ENCODE measurements at places on chromosomes 3 and 15. TPM values are rescaled to one million over a fixed set of nuclear protein-coding genes. Genes with fewer than 3 reads are reported as not detected.

GRCh38 chr3:121896823-121897222, 2.6 kb downstream of the SLC15A2 start:
- no peaks in the 10 kb centered on the region for H3K27me3 ChIP-seq
- no peak for DNase-seq
- H3K4me3 ChIP-seq, result no peak overlapping the region
- H3K4me1 ChIP-seq, result peaks cover 4% of the 10 kb centered on the region

DNA sequence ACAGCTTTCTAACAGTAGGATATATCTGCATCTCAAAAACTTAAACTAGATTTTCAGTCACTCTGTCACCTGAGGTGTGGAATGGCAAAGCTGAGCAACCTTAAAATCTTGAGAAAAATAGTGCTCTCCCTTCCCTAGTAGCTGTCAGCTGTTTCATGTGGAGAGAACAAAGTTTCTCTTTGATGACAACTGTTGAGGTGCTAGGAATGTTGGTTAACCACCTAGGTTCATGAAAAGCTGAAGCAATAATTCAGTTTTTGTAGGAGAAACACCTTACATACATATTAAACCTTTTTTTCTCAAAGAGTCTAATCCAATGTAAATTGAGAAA, 40.8 kb downstream of the TCF12 start:
- DNase-seq, result no peak
- H3K4me3 ChIP-seq, result no peak overlapping the region
- H3K36me3 ChIP-seq, result no peaks in the 10 kb centered on the region
- H3K4me1 ChIP-seq, result peaks cover 14% of the 10 kb centered on the region
- H3K27me3 ChIP-seq, result no peaks in the 10 kb centered on the region
- H3K27ac ChIP-seq, result no peak overlapping the region

DNA sequence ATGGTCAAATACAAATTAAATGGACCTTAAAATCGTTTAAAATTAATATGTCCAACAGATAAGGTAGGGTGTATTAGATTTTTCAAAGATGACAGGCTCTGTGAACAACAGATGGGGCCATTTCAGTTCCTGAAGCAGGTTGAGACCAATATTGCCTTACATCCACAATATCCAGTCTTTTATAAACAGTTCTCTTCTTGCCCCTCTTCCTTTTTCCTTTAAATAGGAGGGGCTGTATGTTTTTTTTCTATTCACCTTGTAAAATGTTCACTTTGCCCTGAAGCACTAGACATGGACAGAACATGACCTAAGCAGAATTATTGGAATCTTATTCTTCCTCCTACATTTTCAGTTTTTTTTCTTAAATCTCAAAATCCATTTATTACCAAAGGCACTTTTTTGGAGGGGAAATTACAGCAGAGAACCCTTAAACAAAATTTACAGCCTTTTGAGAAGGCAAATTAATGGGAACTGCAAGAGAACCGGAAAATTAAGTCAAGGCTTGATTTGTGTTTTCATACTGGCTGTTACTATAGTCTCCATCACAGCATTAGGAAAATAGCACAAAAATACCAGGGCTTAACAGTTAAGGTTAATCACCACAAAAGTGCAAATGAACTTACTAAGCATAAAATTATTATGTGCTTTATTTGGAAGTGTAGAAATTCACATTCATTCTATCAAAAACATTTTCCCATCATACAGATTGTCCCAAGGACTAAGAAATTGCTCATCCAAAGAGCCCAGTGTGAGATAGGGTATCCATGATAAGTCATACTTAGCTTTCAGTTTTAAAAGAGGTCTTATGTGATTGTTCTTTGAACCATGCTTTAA, 55.8 kb downstream of the CMSS1 start:
- H3K27ac ChIP-seq, result no peak overlapping the region
- no peaks in the 10 kb centered on the region for H3K27me3 ChIP-seq
- H3K4me1 ChIP-seq, result peaks cover 3% of the 10 kb centered on the region
- no peak for DNase-seq
- H3K4me3 ChIP-seq, result no peak overlapping the region

DNA sequence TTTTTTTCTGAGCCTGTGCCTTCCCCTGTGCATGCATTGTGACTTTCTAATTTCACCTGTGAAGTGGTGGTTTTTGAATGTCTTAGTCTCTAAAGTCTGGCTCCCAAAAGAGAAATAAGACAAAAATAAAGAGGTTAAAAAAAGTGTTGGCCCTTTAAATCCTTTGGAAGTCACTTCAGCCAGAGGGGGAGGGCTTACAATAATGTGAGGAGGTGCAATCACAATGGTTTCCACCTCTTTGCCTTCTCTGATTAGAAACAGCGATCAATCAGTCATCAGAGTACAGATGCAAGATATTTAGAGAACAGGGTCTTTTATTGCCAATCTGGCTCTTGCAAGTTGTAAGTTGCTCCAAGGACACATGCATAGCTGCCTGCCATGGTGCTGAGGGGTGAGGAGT, 64.1 kb upstream of the GCSAM start:
- no peak overlapping the region for H3K27ac ChIP-seq
- no peak for DNase-seq
- no peaks in the 10 kb centered on the region for H3K4me1 ChIP-seq
- no peak overlapping the region for H3K4me3 ChIP-seq
- no peaks in the 10 kb centered on the region for H3K36me3 ChIP-seq
- no peaks in the 10 kb centered on the region for H3K27me3 ChIP-seq

- H3K27ac ChIP-seq, result no peak overlapping the region
- no peaks in the 10 kb centered on the region for H3K36me3 ChIP-seq
- no peak for DNase-seq
- no peaks in the 10 kb centered on the region for H3K4me1 ChIP-seq
- no peak overlapping the region for H3K4me3 ChIP-seq
Observed at GRCh38 chr3:62809369-62809768, 65.8 kb downstream of the CADPS start.

DNA sequence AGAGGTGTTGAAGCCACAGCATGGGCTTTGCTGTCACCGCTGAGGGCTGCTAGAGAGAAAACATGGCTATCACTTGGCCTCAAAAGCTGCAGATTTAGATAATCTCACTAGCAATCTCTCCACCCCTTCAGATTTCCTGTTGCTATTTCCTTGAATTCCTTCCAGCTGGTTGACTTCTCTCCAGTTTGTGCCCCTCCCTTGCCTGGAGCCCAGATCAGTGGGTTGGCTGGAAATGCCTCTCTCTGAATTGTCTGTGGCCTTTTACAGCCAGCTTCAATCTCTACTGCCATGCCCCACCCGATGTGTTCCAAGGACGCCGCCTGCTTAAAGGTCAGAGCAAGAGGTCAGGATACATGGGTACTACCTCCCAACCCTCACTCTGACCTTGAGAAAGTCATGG, 294.1 kb downstream of the NTRK3 start:
- H3K27ac ChIP-seq, result no peak overlapping the region
- no peak overlapping the region for H3K4me3 ChIP-seq
- DNase-seq, result no peak
- no peaks in the 10 kb centered on the region for H3K36me3 ChIP-seq
- H3K27me3 ChIP-seq, result no peaks in the 10 kb centered on the region

DNA sequence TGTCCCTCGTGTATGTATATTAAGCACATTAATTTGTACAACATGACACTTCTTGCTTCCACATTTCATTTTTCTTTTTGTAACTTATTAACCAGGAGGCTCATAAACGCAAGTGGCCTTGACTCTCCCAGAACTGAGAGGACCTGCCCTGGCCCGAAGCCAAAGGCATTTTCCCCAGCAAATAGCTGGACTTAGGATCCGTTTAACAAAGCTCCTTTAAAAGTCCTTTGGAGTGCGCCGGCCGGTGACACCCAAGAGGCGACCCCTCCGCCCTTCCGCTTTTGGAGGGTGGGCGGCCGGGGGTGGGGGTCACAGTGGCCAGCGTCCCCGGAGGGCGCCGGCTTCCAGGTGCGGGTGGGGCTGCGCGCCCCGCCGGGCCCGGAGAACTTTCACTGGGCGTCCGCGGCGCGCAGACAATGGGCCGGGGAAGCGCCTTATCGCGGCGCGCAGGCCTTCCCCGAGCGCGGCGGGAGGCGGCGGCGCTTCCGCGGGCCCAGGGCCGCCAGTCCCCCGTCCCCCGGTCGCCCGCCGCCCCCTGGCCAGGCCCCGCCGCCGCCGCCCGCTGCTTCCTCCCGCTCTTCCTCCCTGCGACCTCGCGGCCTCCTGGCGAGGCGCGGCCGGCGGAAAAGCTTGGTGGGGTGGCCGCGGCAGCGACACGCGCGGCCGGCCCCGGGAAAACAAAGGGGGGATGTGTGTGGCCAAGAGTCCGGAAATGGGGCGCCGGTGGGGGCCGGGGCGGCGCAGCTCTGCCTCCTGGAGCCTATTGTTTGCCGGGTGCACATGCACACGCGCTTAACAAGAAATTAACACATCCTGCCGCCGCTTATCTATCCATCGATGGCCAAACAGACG, 613.4 kb downstream of the MCTP2 start:
- H3K27ac ChIP-seq, result no peak overlapping the region
- H3K36me3 ChIP-seq, result no peaks in the 10 kb centered on the region
- H3K27me3 ChIP-seq, result no peaks in the 10 kb centered on the region
- peak; percentile 71 for DNase-seq
- H3K4me1 ChIP-seq, result peaks cover 3% of the 10 kb centered on the region

GRCh38 chr3:126360046-126360713, 3.0 kb upstream of the KLF15 start:
- no peaks in the 10 kb centered on the region for H3K36me3 ChIP-seq
- no peaks in the 10 kb centered on the region for H3K27me3 ChIP-seq

DNA sequence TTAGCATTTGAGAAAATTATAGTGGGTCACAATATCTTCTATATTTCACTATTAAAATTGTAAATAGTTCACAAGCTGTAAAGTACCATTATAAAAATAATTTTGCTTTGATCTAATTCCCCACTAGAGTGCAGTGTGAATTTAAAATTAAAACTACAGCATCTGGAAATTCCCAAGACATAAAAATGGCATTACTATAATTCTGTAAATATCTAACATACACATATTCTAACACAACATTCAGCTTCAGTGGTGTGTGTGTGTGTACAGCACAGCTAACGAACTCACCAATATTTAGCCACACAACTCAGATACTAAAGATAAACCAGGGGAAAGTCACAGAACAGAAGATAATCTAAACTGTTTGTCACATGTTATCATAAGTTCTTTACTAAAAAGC, 424.9 kb upstream of the ZNF385D start:
- no peak overlapping the region for H3K4me3 ChIP-seq
- H3K4me1 ChIP-seq, result no peaks in the 10 kb centered on the region
- no peak overlapping the region for H3K27ac ChIP-seq
- no peaks in the 10 kb centered on the region for H3K27me3 ChIP-seq

DNA sequence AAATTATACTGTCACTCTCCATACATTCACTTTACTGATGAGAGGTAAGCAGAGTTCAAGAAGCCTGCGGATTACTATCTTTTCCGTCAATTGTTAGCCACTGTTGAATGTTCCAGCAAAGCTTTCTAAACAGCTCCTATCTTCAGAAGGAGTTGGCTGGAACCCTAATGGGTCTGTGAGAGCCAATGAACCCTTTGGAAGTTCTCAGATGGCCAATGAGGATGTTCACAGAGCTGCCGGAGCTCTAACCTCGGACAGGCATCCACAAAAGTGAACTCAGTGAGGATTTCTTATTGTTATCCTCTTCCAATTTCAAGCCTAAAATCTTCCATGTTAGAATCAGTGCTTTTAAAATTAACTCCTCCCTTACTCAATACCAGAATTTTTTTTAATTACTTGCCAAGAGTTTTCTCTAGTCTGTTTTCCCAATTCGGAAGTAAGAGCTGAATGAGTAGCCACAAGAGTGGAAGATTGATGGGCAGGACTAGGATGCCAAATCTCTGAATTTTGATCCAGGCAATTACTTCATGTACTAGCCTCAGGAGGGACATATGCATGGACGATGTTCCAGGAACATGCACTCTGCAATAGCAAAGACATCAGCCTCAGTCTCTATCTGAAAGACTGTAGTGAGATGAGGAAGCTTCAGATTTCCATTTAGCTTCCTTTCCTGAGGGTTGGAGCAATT, 78.1 kb downstream of the AGBL1 start:
- H3K4me1 ChIP-seq, result no peaks in the 10 kb centered on the region
- DNase-seq, result no peak
- no peaks in the 10 kb centered on the region for H3K27me3 ChIP-seq
- H3K4me3 ChIP-seq, result no peak overlapping the region
- no peak overlapping the region for H3K27ac ChIP-seq
- no peaks in the 10 kb centered on the region for H3K36me3 ChIP-seq

GRCh38 chr15:57134851-57135250, 216.4 kb downstream of the TCF12 start:
- H3K36me3 ChIP-seq, result no peaks in the 10 kb centered on the region
- no peak for DNase-seq
- no peaks in the 10 kb centered on the region for H3K27me3 ChIP-seq
- H3K27ac ChIP-seq, result no peak overlapping the region
- H3K4me3 ChIP-seq, result no peak overlapping the region

DNA sequence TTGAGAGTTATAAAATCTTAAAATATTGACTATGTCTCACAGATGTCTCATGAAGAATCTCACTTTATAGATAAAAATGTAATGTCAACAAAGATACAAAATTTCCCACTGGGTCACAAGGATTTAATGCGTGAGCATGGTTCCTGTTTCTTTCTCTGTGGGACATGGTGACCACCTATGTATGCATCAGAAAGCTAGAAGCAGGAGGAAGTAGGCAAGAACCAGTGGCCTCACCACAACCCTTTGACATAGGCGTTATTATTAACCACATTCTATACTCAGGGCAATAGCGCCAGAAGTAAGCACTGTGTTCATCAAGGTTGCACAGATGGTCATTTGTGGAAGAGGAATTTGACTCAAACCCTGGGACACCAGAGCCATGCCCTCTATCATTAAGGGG, 11.7 kb upstream of the ADAMTS17 start:
- no peaks in the 10 kb centered on the region for H3K36me3 ChIP-seq
- H3K4me1 ChIP-seq, result no peaks in the 10 kb centered on the region
- H3K4me3 ChIP-seq, result no peak overlapping the region
- DNase-seq, result no peak
- H3K27me3 ChIP-seq, result no peaks in the 10 kb centered on the region

DNA sequence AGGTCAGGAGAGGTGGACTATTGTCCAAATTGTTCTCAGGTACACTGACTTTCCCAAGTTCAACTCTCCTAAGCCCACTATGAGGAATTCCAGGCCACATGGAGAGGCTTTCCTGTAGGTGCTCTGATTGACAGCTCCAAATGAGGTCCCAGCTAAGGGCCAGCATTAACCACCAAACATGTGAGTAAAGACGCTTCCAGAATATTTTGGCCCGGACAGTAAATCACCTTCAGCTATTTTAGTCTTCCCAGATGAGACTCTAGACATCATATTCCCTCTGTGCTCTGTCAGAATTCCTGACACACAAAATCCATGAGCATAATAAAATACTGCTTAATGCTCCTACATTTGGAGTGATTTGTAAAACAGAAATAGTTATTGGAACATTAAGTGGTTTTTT, 135.5 kb downstream of the TGFBR2 start:
- H3K4me3 ChIP-seq, result no peak overlapping the region
- no peaks in the 10 kb centered on the region for H3K4me1 ChIP-seq
- no peak overlapping the region for H3K27ac ChIP-seq
- no peaks in the 10 kb centered on the region for H3K27me3 ChIP-seq

Gene EPHB1
- total RNA-seq, result 0.23 TPM

Gene OR5K1
- total RNA-seq, result not detected

Gene P2RY1
- 3.1 TPM for total RNA-seq

Gene FAM43A
- 3.7 TPM for total RNA-seq

Gene PRSS50
- total RNA-seq, result 0.33 TPM

Gene SLC7A14
- total RNA-seq, result under 0.01 TPM

Gene GRIP2
- total RNA-seq, result 0.05 TPM

Data from liver (tissue), 10 donors.